ENCODE measurements at places on chromosomes 2 and 18. TPM values are rescaled to one million over a fixed set of nuclear protein-coding genes. Genes with fewer than 3 reads are reported as not detected.

DNA sequence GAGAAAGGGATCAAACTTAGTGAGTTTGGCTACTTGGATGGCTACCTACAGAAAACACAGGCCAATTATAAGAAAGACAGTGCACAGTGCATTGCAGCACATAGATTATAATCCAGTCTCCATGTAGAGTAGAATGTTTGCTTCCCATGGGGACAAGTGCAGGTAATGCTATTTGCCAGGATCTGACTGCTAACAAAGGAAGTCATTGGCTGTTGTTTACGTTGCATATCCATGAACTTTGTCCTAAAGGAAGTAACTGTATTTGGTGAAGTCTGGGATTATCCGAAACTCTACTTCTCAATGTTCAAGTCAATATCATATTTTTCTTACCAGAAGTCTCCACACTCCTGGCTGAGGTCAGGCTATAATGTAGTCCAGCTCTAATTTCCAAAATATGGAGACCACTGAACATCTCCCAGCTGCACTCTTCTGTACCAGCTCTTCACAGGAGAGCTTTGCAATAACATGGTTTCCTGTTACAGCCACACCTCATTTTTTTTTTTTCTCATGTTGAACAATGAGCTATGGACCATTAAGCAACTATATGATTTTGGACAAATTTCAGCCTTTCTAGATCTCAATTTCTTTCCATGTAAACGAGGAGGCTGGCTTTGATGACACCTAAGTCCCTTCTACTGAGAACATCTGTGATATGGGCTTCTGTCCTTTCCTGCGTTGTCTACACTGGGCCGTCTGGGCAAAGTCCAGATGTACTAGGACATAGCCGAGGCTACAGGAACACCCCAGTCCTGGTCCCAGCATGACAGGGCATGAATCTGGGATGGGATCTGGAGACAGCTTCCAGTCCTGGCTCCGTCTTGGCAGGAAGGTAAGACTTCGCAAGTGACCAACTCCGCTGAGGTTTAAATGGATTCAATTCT is 154.8 kb downstream of the LAMA1 start:
- DNase-seq = no peak

DNA sequence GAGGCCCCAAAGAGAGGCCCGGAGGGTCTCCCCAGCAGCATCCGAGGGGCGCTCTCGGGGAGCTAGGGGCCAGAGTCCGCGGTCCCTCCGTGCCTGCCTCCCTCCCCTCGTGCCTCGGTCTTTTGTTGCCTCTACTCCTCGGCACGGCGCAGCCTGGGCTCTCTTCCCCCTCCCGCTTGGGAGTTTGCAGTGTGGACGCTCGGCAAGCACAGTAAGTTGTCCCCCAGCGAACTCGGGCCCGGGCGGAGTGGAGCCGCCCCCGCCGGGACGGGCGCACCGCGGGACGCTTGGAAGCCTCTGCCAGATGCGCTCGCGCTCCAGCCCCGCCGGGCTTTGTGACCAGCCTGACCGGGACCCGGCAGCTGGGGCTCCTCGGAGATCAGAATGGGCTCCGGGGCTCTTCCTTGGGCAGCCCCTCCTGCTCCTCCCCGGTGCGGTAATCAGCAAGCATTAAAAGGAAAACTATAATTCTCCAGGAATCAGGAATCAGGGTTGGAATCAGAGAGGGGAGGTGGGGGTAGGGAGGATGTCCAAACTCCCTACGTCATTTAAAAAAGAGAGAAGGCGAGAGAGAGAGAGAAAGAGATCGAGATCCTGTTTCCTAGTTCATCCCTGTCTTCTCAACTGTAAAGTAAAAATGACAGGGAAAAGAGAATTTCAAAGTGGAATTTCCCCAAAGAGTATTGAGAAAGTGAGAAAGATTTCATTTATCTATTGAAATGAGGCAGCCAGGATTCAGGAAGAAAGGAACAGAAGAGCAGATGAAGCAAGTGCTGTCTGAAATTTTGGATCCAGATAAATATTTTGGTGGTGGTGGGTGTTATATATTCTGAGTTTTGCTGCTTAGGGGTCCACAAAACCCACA is 786 bp upstream of the TMEM200C start:
- peak; percentile 81 for DNase-seq

DNA sequence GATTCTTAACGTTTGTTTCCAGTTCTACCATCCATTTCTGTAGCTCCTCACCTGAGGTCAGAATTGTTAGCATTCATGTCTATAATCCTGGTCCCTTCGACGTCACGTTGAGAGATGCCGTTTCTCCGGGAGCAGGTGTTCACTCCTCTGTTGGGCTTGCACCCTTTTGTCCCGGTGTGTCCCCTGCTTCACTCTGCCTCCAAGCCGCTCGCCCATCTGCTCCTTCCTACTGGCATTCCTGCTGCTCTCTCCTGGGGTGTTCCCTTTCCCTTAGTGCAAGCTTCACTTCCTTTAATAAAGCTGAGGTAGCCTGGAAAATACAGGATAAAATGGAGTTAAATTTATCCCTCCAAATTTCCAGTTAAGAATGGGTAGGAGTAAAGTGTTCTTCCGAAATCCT is 61.9 kb upstream of the CABYR start:
- DNase-seq = no peak

DNA sequence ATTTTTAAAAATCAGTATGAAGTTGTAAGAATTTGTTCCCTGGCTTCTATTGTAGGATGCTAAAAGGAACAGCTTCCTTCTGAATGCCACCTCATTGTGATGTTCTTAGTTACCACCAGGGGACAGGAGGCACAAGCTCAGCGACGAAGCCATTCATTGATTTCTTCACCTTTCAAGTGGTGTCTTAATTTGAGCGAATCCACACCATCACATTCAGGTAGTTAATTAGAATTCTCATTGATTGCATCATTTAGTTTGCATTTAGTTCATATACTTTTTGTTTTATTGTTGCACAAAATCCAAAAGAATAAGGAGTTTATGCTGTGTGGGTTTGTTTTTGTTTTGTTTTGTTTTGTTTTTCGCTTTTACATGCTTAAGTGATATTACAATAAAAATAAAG is 23.1 kb downstream of the CYP27C1 start:
- no peak for DNase-seq

GRCh38 chr2:40049781-40050180 is 270.7 kb upstream of the THUMPD2 start:
- no peak for DNase-seq

DNA sequence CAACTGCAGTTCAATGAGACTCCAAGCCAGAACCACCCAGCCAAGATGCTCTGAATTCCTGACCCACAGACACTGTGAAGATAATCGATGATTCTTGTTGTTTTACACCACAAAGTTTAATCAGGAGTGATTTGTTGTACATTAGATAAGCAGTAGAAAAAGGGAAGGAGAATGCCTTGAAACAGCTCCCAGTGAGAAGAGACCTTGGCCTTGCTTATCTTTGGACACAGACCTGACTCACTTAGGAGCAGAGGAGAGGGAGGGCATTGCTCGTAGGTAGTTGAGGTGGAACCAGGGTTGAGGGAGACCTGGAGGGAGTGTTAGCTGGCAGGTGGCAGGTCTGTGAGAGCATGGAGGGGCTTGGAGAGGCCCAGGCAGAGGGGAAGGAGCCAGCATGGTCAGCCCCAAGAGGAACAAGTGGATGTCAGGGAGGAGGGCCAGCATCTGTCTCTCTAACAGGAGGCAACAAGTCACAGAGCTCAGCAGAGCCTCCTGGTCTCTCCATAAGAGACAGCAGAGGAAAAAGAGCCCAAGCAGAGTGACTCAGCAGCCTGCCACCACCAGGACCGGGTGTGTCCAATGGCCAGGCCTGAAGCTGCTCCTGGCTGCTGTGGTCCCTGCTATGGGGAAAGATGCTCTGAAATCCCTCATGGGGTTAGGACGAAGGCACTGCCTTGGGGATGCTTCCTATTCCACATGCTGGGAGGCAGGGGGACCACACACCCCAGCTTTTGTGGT is 161.6 kb upstream of the CAPN13 start:
- DNase-seq = no peak

- no peak for DNase-seq
These were observed 102.9 kb downstream of the TPO start for GRCh38 chr2:1515986-1516797.

- no peak for DNase-seq
These were observed 4.4 kb downstream of the ADCYAP1 start for GRCh38 chr18:908758-909724.

DNA sequence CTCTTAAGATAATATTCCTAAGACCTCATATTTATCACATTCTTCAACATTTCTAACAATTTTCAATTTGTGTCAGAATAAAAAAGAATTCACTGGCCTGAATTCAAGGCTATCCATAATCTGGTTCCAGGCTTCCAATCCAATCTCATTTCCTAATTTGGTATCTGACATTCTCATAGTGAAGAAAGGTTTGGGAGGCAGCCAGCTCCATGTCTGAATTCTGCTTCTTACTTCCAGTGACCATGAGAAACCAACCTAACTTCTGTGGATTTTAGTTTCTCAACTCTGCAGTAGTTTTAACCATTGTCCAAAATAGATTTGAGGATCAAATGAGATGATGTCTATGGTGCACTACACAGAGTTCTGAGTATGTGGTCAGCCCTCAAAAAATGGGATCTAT is 439.1 kb upstream of the GCFC2 start:
- DNase-seq = no peak

DNA sequence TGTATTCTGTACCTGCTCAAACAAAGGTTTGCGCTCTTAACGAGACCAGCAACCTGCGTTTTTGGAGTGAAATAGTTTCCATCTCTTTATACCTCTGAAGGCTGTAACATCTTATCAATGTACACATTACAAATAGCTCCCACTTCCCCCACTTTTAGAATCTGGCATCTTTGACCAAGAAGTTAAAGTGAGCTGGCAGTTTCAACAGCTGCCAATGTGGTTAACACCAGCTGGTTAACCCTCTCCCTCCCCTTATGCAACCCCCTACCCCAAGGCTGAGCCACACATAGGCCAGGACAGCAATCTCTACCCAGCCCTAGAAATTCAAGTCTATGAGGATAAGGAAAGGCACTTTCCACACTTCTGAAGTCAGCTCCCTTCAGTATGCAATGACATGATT is 2.2 kb upstream of the SERTAD2 start:
- DNase-seq = no peak

- no peak for DNase-seq
These were observed 111.2 kb upstream of the CD226 start for GRCh38 chr18:70058916-70059315.

Gene TRIM43
- not detected for total RNA-seq

Gene GREB1L
- total RNA-seq = 6.5 TPM

Gene CROCC2
- 0.68 TPM for total RNA-seq

Gene PROKR1
- total RNA-seq = 0.10 TPM

Gene FIGN
- total RNA-seq = 8.6 TPM

Measured in type B pancreatic cell (in vitro differentiated cells).